ENCODE measurements at places on chromosomes 7 and 10.
A peak's percentile ranks its signal among the peaks of the same experiment; 100 is the strongest.

DNA sequence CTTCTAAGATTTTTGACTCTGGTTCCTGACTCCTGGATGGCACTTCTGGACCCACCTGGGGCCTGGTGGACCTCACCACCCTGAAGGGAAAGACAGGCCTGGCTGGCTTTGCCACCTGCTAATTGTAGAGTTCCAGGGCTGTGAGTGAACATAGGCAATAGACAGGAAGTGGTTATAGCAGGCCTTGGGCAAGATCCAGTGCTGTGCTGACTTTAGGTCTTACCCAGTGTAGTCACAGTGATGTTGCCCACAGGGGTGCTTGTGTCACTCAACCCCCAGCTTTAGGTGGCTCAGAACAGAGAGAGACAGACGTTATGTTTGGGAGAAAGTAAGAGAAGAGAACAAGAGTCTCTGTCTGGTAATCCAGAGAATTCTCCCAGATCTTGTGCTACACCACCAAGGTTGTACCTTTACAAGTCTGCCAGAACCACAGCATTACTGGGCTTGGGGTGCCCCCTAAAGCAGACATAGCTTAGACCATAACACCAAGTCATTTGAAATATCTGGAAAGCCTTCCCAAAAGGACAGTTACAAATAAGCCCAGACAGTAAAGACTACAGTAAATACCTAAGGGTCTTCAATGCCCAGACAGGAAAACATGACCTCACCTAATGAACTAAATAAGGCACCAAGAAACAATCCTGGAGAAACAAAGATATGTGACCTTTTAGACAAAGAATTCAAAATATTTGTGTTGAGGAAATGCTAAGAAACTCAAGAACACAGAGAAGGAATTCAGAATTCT is 303.4 kb downstream of the PCLO start:
- DNase-seq = no peak

GRCh38 chr10:98339799-98340198 is 71.8 kb upstream of the LOXL4 start:
- no peak for DNase-seq

GRCh38 chr10:75530299-75530698 is 98.9 kb downstream of the LRMDA start:
- peak; percentile 28 for DNase-seq

- no peak for DNase-seq
Measured at GRCh38 chr7:155237297-155237696, 60.4 kb upstream of the INSIG1 start.

GRCh38 chr10:129108378-129108777 is 358.7 kb upstream of the MGMT start:
- no peak for DNase-seq

DNA sequence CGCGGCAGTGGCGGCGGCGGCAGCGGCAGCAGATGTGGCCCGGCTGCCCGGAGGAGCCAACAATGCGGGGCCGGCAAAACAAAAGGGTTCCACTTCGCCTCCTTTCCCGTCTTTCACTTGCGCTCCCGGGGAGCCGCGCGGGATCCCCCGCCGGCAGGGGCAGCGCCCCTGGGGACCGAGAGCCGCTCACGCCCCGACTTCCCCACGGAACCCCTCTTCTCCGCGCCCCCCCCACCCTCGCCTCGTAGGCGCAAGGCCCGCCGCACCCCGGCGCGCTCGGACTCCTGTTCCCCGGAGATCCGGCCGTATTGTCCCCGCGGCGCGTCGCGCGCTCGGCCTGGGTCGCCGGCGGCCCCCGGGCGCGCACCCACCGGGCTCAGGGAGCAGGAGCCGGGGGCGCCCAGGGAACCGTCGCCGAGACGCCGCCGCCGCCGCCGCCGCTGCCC is 854 bp downstream of the CTBP2 start:
- no peak for DNase-seq

DNA sequence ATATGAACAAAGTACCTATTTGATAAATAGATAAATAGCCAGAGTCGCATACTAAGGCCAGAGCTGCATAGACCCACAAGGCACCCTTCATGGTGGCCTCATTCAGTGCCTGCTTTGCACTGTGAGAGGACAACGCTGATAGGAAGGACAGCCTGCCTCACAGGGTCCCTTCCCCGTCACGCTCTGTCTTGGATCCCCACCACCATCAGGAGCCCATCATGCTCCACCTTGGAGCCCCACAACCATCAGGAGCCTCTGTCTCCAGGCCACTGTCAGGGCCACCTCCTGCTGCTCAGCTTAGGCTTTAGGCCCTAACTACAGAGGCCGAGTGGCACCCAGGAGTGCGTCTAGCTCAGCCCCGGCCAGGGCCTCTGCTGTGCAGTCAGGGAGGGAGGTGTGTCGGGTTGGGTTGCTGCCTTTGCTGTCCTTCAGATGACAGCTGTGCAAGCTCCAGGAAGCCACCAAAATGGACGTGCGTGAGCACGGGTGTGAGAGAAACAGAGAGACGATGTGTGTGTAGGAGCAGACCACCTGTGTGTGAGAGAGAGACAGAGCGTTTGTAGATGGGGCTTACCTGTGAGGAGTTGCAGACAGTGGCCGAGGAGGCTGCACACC is 516.9 kb downstream of the GLRX3 start:
- no peak for DNase-seq

DNA sequence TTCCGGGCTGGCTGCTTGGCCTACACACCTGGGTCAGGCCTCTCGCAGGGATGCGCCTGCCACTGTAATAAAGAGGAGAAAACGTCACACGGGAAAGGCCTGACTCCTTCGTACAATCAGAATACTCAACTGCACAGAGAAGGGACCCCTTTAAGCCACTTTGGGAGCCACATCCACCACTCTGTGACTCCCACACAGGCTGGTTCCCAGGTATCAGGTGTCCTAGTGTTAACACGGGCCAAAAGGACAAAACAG is 5.8 kb upstream of the ZNF736 start:
- no peak for DNase-seq

GRCh38 chr7:69651101-69651590 is 52.9 kb downstream of the AUTS2 start:
- DNase-seq = no peak

DNA sequence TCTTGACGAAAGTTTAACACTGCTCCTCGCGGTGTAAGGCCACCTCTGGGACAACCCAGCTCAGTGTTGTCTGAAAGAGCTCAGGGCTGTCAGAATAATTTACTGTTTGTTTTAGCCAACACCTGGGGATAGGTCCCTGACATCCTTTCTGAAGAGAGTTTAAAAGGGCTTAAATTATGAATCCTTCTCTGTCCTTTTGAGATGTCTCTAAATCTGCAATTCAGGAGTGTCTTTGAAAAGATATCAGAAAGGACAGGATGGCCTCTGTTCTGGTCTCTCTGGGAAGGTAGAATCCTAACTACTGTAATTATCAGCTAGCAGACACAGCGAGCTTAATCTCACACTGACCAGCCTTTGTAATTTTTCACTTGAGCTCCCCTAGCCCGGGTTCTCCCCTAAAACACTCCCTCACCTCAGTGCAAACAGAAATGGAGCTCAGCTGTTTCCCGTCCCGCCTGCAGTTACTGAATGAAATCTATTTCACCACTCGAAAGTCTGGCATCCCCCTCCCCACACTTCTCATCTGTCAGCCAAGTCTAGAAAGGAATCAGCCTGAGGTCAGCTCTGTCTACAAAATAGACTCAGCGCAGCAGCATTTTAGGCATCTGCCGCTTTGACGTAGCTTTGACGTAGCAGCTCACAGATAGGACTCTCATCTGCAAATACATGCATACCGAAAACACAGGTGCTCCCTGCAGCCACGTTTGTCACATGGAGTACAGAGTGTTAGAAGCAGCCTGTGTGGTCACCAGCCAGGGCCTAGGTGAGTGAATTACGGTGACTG is 4.8 kb downstream of the DYNC2I1 start:
- no peak for DNase-seq

DNA sequence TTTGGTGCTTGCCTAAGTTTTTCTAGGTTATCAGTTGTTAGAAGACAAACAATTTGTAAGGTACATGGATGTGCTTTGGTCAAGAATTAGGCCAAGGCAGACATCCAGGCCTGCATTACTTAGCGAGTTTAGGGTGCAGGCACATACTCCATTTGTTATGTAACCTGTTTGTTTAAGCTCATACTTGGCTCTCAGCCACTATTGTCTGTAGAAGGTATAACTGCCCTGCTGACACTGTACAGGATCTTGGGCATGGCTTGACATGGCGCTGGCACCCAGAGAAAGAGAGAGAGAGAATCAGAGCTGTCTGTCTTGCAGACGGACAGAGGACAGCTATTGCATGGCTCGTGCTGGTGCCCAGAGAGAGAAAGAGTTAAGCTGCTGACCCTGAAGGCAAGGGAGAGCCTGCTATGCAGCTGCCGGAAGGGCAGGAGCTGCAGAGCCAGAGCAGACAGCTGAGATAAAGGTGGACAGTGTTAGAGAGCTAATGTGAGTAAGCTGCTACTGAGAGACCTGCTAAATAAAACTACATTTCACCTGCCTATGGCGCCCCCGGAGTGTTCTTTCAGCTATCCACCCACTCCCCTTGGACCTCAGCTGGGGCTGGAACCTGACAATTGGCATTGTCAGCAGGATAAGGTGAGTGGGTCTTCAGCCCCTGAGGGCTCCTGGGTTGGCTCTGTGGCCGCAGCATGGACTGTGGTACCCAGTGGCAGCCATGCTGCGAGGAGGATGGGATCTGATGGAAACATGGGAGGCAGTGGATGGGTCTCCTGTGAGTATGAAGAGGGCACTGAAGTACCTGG is 120.9 kb upstream of the TMEM106B start:
- no peak for DNase-seq

DNA sequence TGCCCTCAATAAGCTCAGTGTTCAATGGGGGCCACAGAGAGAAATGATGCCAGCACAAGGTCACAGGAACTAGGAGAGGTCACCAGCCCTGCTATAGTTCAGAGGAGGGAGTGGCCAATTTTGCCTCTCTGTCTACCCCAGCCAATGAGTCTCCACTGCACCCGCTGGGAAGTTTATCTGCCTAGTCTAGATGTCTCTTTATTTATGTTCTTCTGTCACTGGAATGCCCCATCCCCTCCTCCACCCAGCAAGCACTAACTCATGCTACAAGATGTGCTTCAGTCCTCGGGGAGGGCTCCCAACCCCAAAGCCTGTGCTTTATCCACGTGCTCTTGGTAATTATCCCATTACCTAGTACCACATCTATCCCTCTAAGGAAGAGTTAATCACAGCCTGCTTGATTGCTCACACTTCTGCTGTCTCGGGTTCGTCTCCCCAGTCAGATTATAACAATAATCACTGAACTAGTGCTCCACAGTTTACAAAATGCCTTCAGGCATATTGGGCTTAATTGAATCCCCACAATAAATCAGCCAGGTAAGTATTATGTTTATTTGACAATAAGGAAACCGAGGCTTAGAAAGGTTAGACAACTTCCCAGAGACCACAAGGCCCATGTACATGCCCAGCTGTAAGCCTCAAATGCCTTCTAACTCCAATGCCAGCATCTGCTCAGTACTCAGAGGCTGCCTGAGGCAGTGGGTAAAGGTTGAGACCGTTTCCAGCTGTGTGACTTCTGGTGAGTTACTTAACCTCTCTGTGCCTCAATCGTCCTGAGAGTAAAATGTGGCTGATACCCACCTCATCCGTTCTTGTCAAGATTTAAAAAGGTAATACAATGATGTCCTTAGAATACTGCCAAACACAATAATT is 3.9 kb downstream of the HIP1 start:
- DNase-seq = no peak

DNA sequence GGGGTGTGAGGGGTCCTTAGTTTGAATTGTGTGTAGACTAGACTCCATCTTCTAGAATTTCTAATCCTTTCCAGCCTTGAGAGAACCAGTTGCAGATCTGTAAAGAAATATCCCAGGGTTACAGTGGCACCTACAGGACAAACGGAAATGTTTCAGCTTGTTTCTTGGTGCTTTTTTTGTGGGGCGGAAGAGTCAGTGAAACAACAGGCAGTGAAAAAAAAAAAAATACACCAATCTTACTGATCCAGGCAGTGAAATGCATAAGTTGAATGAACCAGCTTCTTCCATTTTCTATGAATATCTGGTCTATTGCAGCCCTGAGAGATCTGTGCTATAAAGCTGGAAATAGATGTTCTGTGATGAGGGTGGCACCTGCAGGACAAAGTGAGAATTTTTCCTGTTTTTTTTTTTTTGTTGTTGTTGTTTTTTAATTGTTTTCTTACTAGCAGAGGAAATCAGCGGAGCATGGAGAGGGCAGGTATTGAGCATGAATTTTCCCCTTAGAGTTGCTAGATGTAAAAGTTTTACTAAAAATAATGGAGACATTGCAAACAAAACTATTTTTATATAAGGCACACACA is 81.9 kb upstream of the DYNC1I1 start:
- DNase-seq = peak; percentile 15

- DNase-seq = no peak
Measured at GRCh38 chr7:1400371-1400770, 58.9 kb downstream of the MICALL2 start.

DNA sequence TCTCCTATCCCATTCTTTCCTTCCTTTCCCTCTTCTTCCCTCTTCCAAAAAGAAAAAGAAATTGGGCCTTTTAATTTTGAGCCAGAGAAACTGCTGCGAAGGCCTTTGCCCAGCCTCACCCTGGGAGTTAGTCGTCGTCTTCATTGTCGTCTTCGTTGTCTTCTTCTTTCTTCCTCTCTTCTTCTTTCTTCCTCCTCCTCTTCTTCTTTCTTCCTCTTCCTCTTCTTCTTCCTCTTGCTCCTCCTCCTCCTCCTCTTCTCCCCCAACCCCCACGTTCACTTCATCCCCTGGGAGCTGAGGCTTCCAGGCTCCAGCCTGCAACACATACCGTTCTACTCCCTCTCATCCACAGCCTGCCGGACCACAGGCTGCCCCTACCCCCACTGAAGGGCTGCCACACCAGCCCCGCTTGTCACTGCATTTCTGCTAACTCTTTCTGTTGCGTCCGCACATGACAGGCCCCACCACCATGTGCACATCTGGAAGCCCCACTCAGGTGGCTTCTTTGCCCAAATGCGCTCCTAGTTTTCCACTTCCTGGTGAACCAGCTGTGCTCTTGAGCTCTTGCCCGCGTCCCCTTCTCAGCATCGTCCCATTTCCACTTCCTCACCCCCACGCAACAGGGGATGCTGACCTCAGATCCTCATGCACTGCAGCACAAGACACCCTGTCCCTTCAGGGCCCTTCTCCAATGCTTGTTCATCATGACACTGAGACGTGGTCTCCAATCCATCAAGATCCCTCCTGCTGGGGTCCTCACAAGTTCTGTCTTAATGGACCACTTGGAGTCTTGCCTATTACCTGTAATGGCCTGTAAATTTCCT is 94.9 kb upstream of the SH2B2 start:
- DNase-seq = no peak

GRCh38 chr10:59047180-59047579 is 129.3 kb upstream of the PHYHIPL start:
- no peak for DNase-seq

GRCh38 chr7:81846398-81846797 is 76.6 kb upstream of the HGF start:
- no peak for DNase-seq

DNA sequence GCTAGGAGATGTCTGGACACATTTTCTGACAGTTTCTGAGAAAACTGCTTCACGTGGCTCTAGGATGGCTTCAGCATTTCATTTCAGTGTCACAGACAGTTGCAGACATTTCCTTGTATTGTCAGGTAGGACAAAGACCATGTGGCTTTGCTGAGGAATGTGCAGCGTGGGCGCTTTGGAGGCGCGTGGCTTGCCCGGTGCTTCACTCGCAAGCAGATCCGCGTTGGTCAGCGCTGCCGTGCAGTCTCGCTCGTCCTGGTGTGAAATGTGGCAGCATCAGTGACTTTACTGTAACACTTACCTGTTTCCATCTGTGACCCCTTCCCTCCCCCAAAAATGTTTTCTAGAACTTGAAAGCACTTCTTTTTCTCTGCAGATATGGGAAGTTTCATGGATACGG is 340.5 kb downstream of the SDK1 start:
- DNase-seq = no peak

Data from iPS-NIHi11 (cell line).